Iris pigment epithelial cell (primary cell): ENCODE measurements at places on chromosomes 5 and 9.
A peak's percentile ranks its signal among the peaks of the same experiment; 100 is the strongest.

DNA sequence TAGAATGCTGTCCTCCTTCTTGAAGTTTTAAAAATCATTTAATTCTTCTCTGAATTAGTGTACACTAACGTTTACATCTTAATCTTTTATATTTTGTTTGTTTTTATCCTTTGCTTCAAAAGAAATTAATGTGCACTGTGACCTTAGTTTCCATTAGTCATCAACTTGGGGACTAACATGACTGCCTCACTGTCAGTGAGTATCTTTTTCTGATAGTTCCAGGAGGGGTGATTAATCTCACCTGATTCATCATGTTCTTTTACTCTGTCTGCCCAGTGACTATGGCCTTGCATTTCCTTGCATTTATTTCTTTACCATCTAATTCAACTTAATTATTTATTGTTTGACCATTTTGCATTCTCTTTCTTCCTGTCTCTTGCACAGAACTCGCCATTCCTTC, 33.4 kb upstream of the NR3C1 start:
- DNase-seq = peak; percentile 24

- peak; percentile 99 for DNase-seq
Observed at GRCh38 chr9:126791406-126792230, 13.2 kb upstream of the ZBTB43 start.

DNA sequence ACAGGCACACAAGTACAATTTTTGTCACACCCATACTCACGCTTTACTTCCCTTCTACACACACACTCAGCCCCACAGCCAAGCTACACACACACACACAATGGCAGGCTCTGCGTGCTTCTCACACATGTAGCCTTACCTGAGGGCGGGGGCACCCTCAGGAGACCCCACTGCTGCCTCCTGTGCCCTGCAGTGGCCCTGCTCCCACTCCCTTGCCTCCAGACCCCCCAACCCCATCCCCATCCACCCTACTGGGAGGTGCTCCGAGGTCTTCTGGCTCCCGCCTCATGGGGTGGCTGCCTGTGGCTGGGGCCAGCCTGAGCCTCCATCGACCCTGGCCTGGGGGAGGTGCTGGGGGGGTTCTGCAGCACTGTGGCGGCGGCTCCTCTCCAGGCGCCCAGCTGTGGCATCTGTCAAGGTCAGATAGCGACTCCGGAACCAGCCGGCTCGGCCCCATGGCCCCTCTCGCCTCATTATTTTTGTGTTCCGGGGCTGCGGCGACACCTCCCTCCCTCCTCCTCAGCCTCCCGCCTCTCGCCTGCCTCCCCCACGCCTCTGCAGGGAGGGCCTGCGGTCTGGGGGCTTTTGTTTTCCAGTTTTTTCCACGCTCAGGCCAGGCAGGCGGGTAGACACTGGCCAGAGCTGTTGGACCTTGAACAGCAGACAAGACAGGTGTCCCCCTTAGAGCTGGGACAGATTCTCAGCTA, 21.7 kb downstream of the CXXC5 start:
- DNase-seq = no peak

- DNase-seq = no peak
Observed at GRCh38 chr5:153991168-153991567, 47.5 kb downstream of the FAM114A2 start.

- DNase-seq = no peak
Observed at GRCh38 chr5:136427426-136427825, 62.1 kb upstream of the TRPC7 start.

DNA sequence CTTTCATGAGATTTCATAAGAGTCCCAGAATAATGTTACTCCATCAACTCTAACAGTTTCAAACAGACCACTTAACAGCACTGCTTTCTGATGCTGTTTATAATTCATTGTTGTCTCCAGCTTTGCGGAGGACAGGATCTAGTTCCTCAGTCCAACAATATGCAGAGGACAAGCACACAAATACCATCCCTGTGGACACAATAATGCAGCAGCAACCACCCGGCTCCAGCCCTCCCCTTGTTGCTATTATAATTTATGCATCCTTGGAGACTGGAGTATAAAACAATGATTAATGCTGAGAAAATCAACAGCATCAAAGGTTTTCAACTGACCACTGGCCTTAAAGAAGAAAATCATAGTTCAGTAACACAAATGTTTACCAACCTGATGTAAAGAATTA, 108.3 kb downstream of the DENND1A start:
- DNase-seq = no peak

- no peak for DNase-seq
Observed at GRCh38 chr5:102211165-102211564, 84.9 kb downstream of the SLCO4C1 start.

- no peak for DNase-seq
Observed at GRCh38 chr5:173735184-173735583, 118.7 kb upstream of the BOD1 start.

DNA sequence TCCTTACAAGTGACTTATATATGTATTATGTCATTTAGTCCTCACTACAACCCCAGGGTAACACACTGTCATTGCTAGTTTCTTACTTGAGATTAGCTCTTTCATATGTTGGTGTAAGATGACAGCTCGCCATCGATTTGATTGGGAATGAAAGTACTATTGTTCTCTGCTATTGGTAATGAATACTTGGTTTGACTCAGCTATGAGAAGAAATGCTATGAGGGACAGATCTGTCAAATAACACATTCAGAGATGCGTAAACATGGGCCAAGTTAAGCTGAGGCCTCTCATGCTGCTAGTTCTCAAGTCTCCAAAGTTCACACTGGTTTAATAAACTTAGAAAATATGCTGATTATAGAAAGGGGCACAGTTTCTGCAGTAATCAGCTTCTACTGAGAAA, 142.7 kb downstream of the SGCD start:
- DNase-seq = no peak

DNA sequence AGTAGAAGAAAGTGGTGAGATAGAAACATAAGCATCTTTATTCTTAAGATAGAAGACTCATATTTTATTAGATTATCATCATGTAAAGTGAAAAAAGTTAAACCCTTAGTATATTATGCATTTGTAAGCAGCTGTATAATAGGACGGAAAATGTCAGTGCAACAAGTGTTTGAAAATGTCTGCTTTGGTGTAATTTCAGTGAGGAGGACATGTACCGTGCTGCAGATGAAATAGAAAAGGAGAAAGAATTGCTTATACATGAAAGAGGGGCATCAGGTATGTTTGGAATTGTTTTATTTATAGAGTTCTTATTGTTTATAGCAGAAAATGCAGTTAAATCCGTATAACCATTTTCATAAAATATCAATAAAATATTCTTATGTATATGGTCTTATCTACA, 8.9 kb downstream of the OTULIN start:
- DNase-seq = no peak

DNA sequence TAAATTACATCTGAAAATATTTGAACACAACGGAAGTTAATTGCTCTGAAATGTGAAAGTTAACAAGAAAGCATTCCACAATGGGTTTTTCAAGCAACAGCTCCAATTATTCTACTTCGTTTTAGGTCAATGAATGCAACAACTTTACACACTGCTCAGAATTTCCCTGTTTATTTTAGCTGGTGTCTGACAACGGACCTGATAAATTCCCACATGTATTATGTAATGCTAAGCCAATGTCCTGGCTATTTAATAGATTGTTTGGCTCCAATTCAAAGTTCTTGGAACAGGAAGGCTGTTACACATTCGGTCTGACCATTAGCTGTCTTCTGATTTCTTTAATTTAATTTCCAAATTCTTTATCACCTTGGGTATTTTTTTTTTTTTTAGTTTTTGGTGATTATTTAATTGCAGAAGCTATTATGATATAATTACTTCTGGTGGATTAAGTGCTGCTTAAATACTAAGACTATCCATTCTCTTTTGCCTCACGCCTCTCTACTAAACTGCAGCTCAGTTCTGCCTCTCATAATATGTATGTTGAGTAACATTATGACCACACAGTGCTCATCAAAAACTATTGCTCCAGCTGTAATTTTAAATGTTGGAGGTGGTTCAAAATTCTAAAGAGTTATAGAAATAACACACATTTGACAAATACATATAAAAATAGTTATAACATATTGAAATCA, 57.9 kb downstream of the MEF2C start:
- peak; percentile 74 for DNase-seq

- DNase-seq = no peak
Observed at GRCh38 chr9:107345327-107345726, 62.2 kb downstream of the RAD23B start.

DNA sequence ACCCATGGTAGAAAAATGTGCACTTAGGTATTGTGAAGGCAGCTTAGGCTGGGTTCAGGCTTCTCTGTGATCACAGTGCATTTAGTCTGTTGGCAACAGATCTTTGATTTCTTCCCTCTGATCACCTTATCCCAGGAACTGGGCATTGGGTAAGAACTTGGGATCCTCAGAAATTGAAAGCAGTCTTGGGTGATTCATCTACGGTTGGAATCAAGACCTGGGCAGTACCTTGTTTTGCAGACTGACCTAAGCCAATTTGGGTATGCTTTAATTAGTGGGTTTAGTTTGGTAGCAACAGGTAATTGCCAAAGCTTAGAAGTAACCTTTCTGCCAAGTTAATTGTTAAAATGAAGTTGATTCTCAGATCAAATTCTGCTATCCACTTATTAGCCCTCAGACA, 17.8 kb downstream of the ENTREP1 start:
- DNase-seq = no peak

DNA sequence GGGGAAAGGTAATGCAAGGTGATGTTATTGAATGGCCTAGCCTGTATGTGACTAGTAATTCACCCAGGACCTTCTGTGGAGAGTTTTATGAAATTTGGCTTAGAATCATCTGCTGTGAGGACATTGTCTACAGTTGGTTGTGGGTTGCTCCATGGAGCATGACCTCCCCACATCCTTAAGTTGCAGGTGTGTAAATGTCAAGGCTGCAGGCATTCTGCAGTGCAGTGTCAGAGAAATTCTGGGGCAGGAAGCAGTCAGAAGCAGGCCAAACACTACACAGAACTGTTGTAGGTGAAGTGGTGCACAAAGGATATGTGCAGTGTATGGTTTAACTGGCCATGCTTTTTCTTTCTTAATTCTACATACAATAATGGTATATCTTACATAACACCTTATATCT, 588.3 kb downstream of the EBF1 start:
- DNase-seq = no peak

- DNase-seq = no peak
Observed at GRCh38 chr9:9574080-9574479, 1038.7 kb downstream of the PTPRD start.

GRCh38 chr9:95067897-95068296, 249.6 kb downstream of the FANCC start:
- DNase-seq = peak; percentile 63

DNA sequence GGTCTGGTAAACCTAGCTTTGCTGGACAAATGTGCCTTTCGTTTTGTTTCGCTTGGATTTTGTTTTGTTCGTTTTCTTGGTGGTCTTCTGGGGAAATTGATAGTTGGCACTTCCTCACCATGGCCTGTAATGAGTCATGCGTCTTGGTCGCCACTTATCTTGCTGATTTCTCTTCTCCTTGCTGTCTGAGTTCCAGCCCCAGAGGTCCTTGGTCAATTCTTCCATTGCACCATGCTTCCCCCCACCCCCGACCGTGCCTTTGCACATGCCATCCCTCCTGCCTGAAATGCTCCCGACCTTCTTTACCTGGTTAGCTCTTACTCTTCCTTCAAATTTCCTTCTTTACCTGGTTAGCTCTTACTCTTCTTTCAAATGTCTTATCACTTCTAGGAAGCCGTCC, 168.7 kb upstream of the MSX2 start:
- no peak for DNase-seq
